Common myeloid progenitor, CD34-positive (primary cell): ENCODE measurements at places on chromosomes 16 and 17.

GRCh38 chr16:64280317-64280716, 841.5 kb downstream of the CDH11 start:
- DNase-seq, result no peak

- DNase-seq, result peak; percentile 38
Measured at GRCh38 chr17:59513934-59514841, 51.2 kb upstream of the DHX40 start.

DNA sequence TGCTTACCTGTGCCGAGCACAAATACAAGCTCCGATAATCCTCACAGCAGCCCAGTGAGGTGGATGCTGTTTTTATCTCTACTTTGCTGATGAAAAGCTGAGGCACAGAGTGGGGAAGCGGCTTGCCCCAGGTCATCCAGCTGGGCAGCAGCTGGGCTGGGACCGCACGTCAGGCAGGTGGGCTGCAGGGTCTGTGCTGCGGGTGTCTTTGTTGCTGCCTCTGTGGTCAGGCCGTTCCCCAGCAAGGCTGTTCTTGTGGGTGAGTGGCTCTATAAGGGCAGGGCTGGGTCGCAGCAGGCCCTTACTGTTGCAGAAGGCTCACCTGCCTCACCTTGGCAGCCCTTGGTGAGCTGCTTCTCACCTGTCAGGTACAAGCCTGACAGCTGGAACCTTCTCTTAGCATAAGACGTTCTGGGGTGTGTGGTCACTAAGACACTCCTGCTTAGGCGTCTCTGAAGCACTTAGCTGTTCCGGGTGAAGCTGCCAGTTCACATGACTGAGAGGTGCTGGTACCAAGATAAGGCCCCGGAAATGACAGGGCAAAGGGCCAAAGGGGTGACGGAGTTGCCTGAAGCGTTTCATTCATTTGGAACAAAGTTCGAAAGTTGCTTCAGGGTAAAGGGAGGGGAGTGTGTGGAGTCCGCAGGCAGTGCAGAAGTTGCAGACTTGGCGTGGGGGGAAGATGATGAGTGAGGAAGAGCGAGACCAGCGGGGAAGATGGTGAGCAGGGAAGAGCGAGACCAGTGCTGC, 17.4 kb downstream of the IRF8 start:
- no peak for DNase-seq

DNA sequence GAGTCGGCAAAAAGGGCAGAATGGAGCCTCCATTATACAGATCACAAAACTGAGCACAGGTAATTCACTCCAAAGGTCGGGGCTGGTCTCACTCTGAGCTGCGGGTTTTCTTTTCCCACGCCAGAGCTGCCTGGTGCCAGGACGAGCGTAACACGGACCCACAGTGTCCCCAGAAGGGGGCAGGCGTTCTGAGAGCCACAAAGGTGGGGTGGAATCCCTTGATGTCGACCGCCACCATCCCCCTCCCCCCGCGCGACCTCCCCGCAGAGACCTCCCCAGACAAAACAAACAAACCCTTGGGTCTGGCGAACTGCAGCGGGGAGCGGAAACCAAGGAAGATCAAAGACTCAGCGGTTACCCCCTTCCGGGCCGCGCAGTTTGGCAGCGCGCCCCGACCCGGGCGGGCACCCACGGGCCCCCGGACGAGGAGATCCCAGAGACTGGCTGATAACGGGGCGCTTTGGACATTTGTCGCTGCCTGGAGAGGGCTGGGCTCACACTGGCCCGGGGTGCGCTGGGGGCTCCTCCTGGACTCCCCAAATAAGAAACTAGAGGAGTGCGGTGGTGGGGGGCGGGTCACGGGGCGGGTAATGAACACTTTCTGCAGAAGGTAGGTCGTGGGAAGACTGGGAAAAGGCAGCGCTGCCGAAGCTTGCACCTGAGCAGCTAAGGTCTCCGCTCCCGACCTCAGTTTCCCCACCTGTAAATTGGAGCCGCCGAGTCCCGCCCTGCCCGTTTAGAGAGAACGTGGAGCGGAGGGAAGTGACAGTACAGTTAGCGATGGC, 664 bp upstream of the NKD1 start:
- DNase-seq, result peak; percentile 82

- DNase-seq, result no peak
Measured at GRCh38 chr16:1333149-1333812, at the start of gene BAIAP3. TSS of gene BAIAP3 (plus strand) at chr16:1333645. CDS start at chr16:1338550, 4,905 bp downstream.

DNA sequence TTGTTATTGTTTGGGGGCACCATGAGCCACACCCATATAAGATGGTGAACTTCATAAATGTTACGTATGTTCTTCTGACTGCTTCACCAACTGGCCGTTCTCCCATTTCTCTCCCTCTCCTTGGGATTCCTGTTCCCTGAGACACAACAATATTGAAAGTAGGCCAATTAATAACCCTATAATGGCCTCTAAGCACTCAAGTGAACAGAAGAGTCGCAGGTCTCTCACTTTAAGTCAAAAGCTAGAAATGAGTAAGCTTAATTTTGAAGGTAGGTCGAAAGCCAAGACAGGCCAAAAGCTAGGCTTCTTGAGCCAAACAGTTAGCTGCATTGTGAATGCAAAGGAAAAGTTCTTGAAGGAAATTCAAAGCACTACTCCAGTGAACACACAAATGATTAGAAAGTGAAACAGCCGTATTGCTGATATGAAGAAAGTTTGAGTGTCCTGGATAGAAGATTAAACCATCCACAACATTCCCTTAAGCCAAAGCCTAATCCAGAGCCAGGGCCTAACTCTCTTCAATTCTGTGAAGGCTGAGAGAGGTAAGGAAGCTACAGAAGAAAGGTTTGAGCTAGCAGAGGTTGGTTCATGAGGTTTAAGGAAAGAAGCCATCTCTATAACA, 25.8 kb downstream of the HLF start:
- no peak for DNase-seq

DNA sequence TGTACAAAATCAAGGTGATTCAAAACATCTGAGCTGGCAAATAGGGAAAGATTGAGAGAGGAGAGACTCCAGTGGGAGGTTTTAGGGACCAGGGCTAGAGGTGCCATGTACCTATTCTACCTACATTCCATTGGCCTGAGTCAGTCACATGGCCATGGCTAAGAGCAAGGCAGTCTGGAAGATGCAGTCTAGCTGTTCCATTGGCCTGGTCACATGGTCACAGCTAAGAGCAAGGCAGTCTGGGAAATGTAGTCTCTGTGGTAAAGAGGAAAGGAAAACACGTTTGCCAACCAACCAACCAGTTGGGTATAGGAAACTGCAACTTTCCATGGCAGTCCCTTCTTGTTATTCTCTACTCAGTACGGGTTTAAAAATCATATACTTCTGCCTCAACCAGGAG, 369.1 kb downstream of the XYLT1 start:
- no peak for DNase-seq

GRCh38 chr16:87374313-87374712, 9.3 kb downstream of the FBXO31 start:
- DNase-seq, result no peak

DNA sequence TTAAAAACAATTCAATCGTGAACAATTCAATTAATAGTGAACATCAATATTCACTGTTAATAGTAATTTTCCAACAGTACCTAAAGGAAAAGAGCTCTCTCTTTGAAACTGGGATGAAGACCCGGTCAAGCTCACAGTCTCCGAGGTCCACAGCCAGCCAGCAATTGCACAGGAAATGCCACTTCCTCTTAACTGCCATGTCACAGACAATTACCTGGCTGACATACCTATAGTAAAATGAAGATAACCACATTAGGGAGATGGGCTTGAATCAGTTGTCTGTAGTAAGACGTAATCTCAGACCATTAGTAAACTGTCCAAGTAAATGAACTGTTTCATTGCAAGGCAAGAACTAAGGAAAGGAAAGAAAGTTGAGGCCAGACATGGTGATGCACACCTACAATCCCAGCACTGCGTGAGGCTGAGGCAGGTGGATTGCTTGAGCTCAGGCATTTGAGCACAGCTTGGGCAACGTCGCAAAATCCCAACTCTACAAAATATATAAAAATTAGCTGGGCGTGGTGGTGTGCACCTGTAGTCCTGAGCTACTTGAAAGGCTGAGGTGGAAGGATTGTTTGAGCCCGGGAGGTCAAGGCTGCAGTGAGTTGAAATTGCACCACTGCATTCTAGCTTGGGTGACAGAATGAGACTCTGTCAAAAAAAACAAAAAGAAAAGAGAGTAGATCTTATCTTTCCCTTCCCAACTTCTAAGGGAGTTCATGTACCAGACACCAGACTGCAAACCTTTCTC, 36.9 kb downstream of the PKD1L3 start:
- no peak for DNase-seq

- DNase-seq, result no peak
Measured at GRCh38 chr17:9669551-9670008, 24.3 kb downstream of the USP43 start.

GRCh38 chr16:82584553-82585152, 42.1 kb upstream of the CDH13 start:
- no peak for DNase-seq

GRCh38 chr16:81592353-81592866, 147.8 kb downstream of the CMIP start:
- DNase-seq, result no peak

DNA sequence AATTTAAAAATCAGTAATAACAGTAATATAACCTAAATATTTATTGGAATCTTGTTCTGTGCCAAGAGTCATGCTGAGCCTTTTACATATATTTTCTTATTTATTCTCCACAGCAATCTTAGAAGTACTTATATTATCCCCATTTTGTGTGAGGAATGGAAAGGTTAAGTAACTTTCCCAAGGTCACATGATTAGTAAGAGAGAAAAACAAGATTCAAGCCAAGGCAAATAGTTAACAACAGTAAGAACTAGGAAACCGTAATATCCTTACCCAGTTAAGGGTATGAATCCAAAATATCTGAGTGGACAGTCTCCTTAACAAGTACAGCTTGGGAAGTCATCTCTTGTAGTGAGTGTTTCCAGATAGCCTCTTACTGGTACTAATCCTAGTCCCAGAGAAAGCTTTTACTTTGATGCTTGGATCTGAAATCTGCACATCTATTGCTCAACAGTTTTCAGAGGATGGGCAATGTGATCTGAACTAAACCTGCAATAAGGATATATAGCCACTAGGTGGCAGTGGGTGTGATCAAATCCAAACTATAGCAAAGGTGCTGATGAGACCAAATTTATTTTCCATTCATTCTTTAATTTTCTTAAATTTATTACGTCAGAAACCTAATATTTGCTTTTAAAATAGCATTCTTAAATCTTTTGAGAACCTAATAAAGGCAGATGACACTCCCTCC, 23.3 kb downstream of the SHISA6 start:
- no peak for DNase-seq

DNA sequence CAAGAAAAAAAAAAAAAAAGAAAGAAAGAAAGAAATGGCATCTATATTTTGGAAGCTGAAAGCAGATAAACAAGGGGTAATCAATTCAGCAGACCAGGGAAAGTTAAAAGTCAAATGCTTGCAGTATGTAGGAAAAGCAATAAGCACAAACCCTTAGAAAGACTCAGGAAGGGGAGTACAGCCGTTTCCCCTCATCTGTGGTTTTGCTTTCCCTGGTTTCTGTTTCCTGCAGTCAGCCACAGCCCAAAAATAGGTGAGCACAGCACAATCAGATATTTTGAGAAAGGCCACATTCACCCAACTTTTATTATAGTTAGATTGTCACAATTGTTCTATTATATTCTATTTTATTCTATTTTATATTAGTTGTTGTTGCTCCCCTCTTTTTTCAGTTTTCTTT, 14.4 kb upstream of the ALOX12 start:
- DNase-seq, result peak; percentile 68

DNA sequence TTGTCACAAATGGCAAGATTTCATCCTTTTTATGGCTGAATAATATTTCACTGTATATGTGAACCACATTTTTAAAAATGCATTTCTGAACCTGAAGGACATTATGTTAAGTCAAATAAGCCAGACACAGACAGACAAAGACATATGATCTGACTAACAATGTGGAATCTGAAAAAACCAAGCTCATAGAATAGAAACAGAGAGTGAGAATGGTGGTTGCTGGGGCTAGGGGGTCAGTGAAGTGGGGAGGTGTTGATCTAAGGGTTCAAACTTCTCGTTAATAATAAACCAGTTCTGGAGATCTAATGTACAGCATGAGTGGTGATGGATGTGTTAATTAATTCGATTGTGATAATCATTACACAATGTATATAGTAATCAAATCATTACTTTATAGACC, 475.1 kb downstream of the WWOX start:
- no peak for DNase-seq

DNA sequence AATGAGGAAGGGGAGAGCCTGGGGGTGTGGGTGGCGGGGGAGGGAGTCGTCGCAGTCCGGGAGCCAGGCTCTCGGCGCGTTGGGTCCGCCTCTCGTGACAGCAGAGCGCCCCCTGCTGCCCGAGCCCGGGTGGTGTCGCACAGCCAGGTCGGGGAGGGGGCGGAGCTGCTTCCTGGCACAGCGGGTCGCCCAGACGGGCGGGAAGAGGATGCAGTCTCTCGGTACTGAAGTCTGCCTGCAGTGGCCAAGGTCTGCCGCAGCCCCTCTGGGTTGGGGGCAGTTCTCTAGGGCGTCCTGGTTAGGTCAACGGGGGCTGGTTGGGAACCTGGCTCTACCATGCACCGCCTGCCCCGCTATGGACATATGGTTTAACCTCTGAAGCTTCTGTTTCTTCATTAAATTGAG, 38.2 kb upstream of the CCDC182 start:
- DNase-seq, result peak; percentile 80

GRCh38 chr17:3693829-3694231, 2.1 kb downstream of the P2RX5 start:
- DNase-seq, result no peak

DNA sequence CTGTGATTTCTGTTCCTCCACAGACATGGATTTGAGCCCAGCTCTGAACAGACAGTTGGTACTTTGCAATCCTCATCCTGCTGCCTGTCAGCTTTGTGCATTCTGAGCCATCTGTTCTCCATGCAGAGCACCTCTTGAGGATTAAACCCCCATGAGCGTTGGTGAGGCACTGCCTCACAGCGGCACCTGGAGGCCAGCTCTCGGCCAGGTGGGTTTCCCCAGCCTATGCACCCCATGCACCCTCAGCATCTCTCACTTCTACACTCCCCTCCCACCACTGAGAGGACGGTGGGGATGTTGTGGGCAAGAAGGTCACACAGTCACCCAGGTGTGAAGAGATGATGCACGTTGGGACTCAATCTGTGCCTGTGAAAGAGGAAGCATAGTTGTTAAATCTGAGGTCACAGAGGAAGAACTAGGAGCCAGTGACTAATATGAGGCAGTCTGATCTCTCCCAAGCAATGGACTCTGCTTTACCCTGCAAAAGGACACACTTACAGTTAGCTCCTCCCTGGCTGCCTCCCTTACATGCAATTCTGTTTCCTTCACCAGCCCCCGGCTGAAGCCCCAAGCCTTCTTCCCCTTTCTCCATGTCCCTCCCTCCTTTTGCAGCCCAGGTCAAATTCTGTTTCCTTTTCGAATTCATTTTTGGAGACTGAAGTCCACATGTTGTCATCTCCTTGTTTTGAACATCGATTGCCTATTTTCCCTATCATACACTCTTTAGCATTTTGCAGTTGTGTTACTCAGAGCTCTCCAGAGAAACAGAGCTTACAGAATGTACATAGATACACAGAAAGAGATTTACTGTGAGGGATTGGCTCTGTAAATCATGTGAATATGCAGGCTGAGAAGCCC, 58.5 kb downstream of the HS3ST3B1 start:
- DNase-seq, result peak; percentile 31

DNA sequence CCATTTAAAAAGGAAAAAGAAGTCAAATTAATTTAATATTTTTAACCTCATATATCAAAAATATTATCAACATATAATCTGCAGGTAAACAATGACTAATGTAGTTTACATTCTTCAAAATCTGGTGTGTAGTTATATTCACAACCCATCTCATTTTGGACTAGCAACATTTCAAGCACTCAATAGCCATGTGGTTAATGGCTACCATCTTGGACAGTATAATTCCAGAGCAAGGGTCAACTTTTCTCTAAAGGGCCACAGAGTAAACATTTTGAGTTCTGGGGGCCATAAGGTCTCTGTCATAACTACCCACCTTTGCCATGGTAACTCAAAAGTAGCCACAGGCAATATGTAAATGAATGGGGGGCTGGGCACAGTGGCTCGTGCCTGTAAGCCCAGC, 153.9 kb downstream of the PARN start:
- no peak for DNase-seq
